ENCODE measurements at places on chromosomes 6 and 20.

DNA sequence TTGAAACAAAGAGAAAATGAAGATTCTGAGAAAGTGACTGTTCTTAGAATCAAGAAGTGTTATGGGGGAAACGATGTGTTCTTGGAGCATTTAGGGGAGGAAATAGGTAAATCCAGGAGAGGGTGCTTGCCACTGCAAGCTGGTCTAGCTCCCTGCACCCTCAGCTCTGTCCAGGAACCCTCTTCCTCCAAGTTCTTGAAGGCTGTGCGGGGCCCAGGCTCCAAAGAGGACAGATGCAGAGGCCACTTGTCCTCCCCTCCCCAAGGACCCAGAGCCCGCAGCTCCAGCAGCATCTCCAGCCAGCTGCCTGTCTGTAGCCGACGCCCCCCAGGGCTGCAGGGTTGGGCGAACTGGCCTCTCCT is 87.9 kb downstream of the CDC5L start:
- DNase-seq, result no peak

GRCh38 chr6:140744659-140745320 is 1370.3 kb upstream of the CITED2 start:
- DNase-seq, result no peak

GRCh38 chr20:13800728-13801134 is 15.9 kb downstream of the NDUFAF5 start:
- DNase-seq, result no peak

DNA sequence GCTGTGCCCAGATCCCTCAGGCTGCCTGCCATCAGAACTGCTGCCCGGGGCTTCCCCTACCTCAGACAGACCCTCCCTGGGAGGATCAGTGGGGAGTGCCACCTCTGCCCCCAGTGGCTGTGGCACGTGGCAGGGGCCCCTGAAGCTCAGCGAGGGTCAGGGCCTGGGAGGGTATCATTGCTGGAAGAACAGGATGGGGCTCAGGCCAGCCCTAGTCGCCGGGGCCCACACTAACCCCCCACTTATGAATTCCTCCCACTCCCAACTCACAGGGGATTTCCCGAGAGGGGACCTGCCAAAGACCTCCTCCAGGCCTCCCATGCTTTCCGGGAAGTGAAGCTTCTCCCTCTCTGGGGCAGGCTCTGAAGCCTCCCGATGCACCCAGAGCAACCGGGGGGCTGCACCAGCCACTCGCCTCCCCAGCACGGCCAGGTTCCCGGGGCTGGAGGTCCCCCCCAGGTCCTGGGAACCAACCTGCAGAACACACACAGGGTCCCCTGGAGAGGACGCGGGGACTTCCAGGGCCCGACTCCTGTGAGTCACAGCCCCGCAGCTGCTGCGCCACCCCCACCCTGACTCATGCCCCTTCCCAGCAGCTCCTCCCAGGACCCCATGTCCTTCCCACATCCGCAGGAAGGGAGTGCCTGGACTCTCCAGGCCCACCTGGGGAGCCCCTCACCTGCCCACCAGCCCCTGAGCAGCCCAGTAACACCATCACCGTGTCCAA is 2.5 kb downstream of the TNFRSF6B start:
- DNase-seq, result peak; percentile 30

DNA sequence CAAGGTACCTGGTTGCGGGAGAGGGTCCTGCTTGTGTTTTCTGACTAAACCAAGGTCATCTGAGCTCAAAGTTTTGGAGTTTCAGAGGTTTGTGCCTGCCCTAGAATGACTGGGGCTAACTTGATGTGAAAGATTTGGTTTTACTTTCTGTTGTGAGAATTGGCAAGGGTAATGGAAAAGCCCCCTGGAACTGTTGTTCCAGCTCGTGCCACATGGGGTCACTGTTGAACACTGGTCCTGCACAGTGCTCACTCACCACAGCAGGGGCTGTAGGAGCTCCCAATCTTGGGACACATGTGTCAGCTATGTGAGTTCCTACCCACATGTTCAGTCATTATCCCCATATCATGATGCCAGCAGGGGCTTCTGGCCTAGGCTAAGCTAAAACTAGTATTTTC is 6.5 kb downstream of the TGM6 start:
- DNase-seq, result peak; percentile 31

DNA sequence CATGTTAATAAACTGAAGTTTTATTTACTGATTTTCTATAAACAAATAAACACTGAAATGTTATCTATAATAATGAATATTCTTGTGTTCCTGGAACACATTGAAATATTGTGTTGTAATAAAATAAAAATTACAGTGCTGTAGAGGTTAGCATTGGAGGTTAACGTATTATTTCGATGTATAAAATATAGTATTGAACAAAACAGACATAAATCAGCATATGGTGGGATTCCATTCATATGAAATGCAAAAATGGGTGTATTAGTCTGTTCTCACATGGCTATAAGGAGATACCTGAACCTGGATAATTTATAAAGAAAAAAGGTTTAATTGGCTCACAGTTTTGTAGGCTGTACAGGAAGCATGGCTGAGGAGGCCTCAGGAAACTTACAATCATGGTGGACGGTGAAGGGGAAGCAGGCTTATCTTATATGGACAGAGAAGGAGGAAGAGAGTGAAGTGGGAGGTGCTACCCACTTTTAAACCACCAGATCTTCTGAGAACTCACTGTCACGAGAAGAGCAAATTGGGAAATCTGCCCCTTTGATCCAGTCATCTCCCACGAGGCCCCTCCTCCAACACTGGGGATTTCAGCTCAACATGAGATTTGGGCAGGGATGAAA is 24.6 kb upstream of the BMP6 start:
- DNase-seq, result no peak

- DNase-seq, result no peak
Observed at GRCh38 chr6:68054756-68055155, 580.3 kb upstream of the ADGRB3 start.
